ENCODE measurements at places on chromosomes 2 and 18.
A peak's percentile ranks its signal among the peaks of the same experiment; 100 is the strongest.

GRCh38 chr18:5772306-5773105 is 122.8 kb downstream of the TMEM200C start:
- no peak for DNase-seq

DNA sequence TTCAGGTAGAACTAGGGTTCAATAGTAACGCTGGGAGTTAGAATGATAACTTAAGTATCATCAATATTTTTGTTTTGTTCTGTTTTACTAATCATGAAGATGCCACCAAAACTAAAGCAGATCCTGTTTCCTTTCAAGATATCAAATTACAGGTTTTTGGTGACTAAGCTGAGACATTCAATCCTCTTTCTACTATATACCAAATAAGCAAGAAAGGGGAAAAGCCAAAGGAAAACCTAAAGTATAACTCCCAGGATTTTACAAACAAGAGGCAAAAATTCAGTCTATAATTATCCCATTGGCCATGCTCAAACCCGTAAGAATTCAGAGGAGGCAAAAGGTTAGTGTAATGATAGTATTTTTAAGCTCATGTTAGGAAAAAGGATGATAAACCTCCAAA is 175.2 kb upstream of the CCDC150 start:
- DNase-seq, result no peak

- no peak for DNase-seq
These were observed 78.4 kb upstream of the ZSWIM2 start for GRCh38 chr2:186927185-186927866.

GRCh38 chr18:62954366-62954765 is 239.0 kb downstream of the PHLPP1 start:
- no peak for DNase-seq

GRCh38 chr2:21836719-21837118 is 713.0 kb downstream of the TDRD15 start:
- no peak for DNase-seq

DNA sequence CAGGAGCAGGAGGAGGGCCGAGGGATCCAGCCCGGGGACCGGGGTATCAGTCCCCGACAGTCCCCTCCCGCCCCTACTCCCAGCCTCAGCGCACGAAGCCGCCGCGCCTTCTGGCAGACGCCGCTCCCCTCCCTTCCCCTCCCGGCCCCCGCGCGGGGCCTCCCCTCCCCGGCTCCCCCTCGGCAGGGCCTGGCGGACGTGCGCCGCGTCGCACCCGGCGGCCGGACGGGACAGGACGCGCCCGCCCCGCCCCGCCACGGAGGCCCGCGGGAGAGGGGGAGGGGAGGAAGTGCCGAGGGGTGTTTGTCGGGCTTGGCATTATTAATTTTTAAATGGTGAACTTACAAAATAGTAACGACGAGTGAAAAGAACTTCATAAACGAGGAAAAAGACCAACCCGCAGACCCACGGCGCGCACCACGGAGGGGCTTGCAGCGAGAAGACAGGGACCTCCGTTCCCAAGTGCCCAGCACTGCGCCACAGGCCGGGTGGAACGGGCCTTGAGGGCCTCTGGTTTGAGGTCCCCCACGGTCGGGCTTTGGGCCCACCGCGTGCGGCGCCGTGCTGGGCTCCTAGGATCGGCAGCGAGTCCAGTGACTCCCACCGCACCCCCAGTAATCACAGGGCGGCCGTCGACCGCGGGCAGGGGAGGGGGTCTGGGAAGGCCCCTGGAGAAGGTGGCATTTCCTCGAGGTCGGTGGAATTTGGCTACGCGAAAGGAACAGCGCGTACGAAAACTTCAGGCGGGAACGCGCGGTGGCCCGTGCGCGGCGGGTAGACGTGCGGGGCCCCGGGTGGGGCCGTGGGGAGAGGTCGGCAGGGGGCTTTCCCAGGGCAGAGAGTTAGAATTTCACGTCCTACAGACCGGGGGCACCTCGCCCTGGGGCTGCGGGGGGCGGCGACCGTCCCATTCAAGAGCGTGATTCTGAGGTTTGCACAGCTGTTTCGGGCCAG is 954 bp upstream of the CTDSP1 start:
- peak; percentile 20 for DNase-seq

DNA sequence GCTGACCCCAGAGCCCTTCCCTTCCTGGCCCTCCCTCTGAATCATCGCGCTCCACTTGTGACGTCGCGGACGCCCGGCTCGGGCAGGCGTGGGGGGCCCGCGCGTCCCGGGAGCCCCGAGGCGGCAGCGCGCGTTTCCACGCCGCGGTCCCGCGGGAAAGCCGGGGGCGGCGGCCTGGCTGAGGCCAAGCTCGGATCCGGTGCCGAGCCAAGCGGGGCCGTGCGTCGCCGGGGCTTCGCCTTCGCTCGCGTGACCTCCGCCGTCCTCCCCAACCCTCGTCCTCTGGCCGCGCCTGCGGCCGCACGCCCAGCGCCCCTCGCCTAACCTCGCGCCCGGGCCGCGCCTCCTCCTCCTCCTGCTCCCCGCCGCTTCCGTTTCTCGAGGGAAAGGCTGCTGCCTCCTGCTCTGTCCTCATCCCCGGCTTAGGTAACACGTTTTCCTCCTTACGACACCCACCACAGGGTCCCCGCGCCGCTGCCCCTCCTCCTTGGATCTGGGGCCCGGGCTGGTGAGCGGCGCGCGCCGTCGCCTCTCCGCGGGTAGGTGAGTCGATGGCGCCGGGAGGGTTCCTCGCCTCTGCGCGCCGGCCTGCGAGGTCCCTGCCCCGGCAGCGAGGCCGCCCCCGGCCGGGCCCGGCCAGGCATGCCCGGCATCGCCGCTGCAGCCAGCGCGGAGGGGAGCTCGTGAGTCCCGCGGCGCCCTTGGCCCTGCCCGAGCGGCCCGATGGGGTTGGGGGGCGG is at the start of gene INPP1:
Gene INPP1 (plus strand): TSS at position 54 of the 740 bp plus-strand sequence. CDS start 16,514 bp downstream, outside the sequence.
- DNase-seq, result no peak

DNA sequence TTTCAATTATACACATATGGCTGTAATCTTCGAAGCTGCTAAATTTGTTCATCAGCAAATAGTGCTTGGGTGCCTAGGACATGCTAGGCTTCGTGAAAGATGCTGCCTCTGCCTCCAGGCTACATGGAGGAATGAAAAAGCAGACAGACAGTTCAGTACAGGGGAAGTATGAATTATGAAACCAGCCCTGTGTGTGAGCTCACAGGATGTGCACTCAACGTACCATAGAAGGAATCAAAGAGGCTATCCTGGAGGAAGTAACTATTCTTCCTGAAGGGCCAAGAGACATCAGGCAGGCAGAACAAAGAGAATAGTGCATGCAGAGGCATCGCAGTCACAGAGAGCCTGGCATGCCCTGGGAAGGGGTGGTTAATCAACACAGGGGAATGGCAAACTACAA is 61.4 kb downstream of the DYM start:
- no peak for DNase-seq

DNA sequence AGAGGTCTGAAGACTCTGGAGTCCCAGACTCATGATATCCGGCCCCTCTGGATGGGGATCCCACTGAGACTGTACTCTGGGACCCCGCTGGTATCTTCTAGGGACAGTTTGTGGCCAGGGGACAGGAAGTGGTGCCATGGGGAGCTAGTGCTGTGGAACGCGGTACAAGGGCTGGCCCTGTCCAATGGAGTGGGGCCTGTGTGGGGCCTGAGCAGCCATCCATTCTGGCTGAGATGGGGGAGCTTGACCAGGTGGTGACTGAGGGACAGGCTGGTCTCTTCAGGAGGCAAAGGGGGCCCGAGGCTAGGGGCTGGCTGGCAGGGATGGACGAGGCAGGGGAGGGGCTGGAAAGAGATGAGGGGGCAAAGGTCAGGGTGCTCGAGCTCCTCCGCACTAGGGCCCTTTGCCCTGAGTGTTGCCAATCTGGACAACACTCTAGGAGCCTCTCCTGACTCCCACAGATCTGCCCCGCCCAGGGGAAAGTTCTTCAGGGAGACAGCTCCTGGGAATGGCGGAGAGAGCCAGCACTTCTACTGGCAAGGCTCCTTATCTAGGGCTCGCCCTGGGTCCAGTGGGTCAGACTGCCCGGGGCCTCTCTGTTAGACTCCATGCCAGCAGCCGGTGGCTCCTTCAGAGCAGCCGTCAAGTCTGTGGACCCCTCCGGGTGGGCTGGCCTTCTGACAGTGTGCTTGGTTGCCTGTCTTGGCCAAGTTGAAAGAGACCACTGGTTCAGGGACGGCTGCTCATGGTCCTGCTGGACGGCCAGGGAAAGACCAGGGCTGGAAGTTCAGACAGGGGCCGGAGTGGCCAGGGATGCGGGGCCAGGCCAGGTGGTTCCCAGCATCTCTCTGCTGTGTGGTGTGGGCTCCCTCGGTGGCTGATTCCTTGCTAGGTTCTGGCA is 12.3 kb downstream of the MALL start:
- no peak for DNase-seq

DNA sequence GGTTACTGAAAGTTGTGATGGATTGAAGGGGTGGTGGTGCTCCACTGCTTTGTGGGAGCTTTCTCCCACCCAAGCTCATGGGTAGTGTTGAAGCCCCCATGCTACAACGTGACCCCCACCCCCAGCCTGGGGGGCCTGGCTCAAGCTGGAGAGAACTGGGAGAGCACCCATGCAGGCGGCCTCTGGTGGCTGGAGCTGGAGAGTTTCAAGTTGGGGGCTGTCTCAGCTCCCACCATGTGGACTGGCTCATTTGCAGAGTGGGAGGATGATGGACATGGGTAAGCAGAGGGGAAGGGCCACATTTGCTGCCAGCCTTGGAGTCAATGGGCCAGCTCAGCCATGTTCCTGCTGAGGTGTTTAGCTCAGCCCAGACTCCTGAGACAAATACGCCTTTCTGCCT is 62.8 kb downstream of the INPP4A start:
- DNase-seq, result no peak

- DNase-seq, result no peak
These were observed 10.1 kb upstream of the SESTD1 start for GRCh38 chr2:179274749-179275148.

GRCh38 chr2:44767691-44768090 is 173.8 kb upstream of the SIX3 start:
- no peak for DNase-seq

GRCh38 chr18:63679820-63680606 is 18.3 kb upstream of the SERPINB3 start:
- no peak for DNase-seq

DNA sequence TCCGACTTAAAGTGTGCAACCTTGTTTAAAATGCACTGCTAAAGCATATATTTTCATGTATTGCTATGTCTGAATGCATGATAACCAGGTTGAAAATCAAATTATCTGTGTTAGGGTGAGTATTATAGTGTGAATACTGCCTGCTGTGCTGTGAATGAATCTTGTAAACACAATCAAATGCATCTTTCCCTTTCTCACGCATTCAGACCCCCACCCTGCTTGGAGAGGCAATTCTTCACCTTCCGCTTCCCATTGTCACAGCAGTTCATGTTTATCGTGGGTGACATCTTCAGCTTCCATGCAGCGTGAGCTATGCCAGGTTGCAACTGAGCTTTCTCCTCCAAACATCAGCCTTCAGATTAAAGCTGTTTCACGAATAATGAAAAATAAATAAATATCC is 418.0 kb downstream of the MEIS1 start:
- DNase-seq, result no peak

DNA sequence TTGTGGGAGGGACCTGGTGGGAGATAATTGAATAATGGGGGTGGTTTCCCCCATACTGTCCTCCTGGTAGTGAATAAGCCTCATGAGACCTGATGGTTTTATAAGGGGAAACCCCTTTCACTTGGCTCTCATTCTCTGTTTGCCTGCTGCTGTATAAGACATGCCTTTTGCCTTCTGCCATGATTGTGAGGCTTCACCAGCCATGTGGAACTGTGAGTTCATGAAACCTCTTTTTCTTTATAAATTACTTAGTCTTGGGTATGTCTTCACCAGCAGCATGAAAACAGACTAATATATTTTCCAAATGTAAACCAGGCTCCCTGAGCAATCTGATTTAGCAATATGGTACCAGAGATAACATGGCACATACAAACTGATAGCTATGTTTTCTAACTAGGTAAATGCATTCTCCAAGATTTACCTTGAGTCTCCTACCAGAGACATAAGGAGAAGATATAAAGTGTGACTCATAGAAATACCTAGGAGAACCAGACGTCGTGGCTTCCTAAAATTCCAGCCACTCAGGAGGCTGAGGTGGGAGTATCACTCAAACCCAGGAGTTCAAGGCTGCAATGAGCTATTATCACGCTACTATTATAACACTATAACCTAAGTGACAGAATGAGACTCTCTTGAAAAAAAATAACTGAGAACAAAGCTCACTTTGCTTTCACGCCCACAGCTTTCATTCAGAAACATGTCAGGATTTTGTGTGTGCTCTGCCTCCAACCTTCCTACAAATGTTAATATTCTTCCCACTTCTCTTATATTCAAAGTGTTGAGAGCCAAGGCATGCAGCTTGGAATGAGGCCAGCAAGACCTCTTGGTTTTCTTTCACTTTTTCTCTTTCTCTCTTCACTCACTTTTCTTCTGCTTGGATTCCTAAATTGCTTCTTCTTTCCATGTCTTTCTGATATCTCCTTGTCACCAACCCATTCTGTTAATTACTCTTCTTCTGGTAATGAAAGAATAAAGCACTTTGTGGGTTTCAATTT is 263.9 kb upstream of the UBE2E3 start:
- DNase-seq, result no peak

GRCh38 chr2:138013639-138014038 is 49.4 kb downstream of the HNMT start:
- DNase-seq, result no peak

GRCh38 chr2:130917006-130917688 is 80.4 kb downstream of the ARHGEF4 start:
- DNase-seq, result no peak

DNA sequence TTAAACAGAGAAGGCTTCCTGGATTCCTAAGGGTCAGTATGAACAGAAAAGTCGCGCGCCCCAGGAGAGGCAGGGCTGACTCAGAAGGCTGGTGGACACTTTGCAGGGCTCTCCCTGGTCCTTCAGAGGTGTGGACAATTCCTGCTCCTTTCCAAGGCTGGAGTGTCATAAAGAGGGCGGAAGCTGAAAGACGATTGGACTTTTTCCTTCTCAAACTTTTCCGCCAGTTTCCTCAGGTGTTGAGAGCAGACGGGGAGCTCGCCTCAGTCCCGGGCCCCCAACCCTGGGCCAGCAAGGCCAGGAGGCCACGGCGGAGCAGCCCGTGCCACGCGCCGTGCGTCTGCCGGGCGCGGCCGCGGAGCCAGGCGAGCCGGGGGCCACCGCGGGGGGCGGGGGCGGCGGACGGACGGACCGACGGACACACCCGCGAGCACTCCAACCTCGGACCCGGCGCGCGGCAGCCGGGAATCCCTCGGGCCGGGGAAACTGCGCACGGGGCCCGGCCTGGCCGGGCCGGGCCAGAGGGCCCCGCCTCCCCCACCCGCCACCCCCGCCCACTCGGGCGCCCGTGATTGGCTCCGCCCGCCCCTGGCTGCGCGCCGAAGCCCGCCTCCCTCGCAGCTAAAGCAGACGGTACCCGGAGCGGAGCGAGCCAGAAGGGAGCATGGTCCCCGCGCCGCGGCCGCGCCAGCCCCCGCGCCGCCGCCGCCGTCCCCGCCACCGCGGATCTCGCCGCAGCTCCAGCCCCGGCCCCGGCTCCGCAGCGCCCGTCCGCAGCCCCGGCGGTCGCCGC is at the start of gene KLHL29:
Gene KLHL29 (plus strand): TSS at position 629 of the 793 bp plus-strand sequence. CDS start 177,018 bp downstream, outside the sequence.
- DNase-seq, result no peak

All from GM04503 (cell line).